Mucosa of gallbladder (tissue), 1 donor: ENCODE measurements at places on chromosomes 7 and 10.
A peak's percentile ranks its signal among the peaks of the same experiment; 100 is the strongest.

GRCh38 chr10:112383325-112383724 is 9.4 kb downstream of the ACSL5 start:
- no peak for DNase-seq

GRCh38 chr10:11631890-11632587 is 20.6 kb upstream of the USP6NL start:
- no peak for DNase-seq

GRCh38 chr7:157177983-157178381 is 39.3 kb downstream of the UBE3C start:
- no peak for DNase-seq

DNA sequence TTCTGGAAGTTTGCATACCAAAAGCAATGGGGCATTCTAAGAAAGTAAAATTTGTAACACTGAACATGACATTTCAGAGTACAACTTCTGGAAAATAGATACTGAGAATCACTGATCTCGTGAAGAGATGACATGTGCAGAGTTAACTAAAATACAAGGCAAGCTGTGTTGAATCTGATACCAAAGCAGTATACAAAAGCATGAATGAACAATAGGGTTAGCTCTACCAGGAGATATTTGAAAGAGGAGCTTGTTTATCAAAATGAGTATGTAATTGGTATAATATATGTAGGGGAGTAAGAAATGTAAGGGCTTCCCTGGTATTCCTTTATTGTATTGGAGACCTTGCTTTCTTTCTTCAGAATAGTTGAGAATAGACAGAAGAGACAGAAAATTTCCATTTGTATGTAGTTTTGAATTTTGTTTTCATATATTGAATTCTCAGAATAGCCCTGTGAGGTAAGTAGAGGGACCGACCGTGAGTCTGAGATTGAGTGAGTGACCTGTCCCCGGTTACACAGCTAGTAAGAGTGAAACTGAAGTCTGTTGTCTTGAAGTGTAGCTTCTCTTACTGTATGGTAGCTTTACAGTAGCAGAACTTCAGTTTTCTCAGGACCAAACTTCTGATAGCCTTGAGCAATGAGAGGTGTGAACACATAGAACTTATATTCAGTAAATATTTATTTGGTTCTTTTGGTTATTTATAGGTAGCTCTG is 5.0 kb downstream of the HBP1 start:
- no peak for DNase-seq

GRCh38 chr7:3835109-3835508 is 534.1 kb downstream of the SDK1 start:
- no peak for DNase-seq

- no peak for DNase-seq
These were observed 101.1 kb downstream of the PTPRE start for GRCh38 chr10:128007971-128008370.

- DNase-seq, result no peak
These were observed 321.8 kb downstream of the GFRA1 start for GRCh38 chr10:115951242-115951641.

DNA sequence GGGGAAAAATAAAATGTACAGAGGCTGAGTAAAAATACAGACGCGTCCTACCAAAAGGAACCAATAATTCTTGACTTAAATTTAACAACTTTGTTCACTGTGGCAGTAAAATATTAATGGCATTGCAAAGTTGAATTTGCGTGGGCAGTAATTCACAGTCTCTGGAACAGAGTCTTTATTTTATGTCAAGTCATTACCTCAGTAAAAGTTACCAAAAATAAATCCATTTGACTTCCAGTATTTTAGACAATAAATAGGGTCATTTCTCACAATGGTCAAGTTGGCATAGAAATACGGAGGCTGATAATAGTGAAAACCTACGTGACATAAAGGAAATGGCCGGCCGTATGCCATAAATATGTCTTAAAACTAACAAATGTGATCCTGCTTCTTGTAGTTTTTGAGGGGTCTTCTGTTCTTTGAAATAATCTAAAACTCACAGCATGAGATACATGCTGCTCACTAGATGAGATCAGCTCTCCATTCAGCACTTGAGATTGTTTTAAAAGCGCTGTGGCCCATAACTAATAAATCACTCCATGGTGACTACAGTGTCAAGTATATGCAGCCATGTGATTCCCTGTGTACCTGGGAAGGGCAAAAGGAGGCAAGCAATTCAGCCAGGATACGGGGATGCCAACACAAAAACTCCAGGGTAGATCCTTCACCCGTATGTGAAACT is 75.3 kb downstream of the DOCK4 start:
- no peak for DNase-seq

- no peak for DNase-seq
These were observed 93.0 kb upstream of the STRIP2 start for GRCh38 chr7:129341212-129341611.

DNA sequence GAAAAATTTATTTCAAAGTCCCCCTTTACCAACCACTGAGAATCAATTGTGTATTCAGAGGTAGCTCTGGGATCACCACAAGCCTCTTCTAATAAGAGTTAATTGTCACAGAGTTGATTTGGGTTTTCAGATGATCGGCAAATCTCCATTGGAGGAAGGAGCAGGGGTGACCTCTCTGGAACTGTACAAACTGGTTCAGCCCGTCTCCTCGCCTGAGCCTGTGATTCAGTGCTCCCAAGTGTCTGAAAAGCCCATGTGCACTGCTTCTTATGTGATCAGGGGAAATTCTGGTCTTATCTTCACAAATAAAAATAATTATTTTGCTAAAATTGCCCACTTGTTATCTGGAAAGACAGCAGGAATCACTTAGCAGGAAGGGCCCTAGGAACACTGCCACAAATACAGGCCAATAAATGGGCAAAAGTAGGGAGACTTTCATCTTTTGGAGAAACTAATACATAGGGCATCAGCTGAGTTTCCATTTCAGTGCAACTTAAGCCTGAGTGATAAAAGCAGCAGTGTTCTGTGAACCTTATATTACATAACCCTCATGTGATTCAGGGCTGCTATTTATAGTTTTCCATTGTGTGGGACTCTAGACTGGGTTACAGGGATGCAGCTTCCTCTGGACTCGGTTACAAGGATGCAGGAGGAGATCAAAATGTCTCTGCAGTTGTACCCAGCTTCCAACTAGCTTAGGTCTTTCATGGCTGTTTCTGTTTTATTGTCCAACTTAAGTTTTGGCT is 32.3 kb downstream of the CDK1 start:
- no peak for DNase-seq

DNA sequence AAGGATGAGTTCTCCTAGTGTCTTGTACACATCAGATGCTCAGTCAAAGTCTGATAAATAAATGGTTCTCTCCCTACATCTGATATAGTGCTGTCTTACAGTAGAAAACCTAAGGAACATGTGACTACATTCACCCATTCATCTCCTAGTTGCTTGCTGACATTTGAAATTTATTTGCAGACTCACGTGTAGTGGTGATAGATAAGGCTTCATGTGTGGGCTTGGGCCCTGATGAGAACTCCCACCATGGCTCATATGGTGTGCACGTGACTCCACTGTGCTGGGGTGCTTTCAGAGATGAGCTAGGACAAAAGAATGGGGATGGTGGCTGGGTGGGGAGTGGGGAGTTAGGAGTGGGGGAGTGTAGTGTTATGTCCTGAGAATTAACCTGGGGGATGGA is 287.3 kb downstream of the RPS24 start:
- DNase-seq, result no peak

DNA sequence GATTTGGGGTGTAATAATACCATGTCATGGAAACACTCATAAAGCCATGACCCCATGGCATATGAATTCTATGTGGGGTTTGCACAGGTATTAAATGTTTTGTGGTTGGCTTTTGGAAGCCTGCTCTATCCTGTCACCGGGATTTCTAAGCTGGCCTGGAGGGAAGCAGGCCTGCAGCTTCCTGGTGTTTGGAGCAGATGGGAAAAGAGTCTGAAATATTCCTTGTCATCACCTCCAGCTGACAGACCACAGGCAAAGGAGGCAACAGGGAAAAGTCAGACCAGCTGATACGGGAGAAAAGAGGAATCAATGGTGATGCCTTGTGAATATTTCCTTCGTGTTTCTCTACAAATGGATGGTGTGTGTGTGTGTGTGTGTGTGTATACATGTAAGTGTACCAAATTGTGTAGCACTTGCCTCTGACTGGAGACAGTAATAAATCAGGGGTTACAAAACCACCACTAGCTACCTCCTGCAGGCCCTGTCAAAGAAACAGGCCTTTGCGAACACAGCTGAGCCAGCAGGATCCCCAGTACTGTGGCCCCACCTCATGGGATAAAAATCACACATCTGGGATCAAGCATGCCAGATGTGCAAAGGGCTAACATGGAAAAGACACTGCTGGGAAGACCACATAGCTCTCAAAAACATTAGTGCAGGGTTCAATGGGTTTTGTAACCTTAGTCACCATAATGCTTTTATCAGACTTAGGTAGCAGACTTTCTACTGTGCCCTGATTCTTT is 120.8 kb upstream of the HPS1 start:
- DNase-seq, result no peak

DNA sequence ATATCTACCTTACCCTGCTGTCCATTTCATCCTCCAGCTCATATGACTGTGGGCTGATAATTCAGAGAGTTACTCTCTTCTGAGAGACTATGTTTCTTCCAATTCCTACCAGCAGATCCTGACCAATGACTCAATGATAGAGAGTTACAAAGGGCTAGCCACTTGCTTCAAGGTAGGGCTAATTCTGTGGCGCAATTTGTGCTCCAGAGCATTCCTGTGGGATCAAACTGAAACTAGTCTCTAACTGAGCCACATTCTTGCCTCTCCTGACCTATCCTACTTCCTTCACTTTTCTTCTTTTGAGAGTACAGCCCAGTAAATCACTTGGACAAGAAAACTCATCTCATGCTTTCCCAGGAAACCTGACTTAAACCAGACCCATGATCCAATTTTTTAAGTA is 17.9 kb upstream of the ASZ1 start:
- DNase-seq, result no peak

- DNase-seq, result no peak
These were observed 202.2 kb downstream of the SNX10 start for GRCh38 chr7:26493737-26494428.

GRCh38 chr7:55534262-55534915 is 37.9 kb downstream of the VOPP1 start:
- peak; percentile 36 for DNase-seq

DNA sequence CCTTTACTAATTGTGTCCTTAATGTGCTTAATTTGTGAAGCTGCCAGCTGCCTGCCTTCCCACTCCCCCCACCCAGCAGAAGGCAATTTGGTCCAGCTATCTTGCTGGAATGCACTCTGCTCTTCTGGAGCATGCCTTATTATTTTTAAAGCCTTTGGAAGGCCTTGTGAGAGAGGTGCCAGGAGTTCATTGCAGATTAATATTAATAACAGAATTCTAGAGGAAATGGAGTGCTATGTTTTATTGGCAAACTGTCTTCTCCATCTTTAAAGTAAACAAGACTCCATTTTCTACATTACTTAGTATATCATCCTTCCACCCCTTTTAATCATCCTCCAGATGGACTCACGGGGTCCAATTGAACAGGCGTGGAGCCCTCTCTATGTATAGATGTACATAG is 50.8 kb upstream of the ZNF32 start:
- DNase-seq, result no peak

- DNase-seq, result no peak
These were observed 60.6 kb upstream of the MSRB2 start for GRCh38 chr10:23034790-23035189.

- DNase-seq, result no peak
These were observed 216.9 kb downstream of the C7orf25 start for GRCh38 chr7:42694894-42695507.

GRCh38 chr7:2190531-2190930 is 42.2 kb downstream of the MAD1L1 start:
- no peak for DNase-seq

DNA sequence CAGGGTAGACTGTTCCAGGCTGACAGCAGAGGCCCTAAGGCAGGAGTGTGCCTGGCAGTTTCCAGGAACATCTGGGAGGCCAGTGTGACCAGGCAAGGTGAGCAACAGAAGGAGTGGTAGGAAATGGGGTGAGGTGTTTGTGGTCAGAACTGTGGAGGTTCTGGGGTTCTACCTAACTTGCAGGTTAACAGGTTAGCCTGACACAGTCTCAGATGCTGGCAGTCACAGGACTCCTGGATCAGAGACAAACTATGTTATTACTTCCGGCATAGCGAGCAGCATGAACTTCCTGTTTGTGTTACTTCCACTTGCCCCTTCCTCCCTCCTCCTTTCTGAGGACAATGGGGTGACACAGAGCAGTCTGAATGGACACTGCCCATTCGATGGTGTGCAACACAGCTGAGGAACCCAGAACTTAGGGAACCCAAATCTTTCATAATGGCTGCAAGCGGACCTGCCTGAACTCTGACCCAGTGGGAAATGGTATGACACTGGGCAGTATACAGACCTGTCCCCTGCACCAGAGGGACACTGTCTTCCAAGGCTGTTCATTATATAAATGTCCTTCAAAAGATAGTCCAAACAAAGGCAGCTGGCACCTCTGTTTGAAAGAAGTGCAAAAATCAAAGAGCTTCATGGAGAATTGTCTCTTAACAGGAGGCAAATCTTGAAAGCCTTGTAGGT is 3.9 kb upstream of the SAR1A start:
- peak; percentile 26 for DNase-seq

GRCh38 chr7:107138696-107139420 is 29.9 kb upstream of the HBP1 start:
- no peak for DNase-seq

DNA sequence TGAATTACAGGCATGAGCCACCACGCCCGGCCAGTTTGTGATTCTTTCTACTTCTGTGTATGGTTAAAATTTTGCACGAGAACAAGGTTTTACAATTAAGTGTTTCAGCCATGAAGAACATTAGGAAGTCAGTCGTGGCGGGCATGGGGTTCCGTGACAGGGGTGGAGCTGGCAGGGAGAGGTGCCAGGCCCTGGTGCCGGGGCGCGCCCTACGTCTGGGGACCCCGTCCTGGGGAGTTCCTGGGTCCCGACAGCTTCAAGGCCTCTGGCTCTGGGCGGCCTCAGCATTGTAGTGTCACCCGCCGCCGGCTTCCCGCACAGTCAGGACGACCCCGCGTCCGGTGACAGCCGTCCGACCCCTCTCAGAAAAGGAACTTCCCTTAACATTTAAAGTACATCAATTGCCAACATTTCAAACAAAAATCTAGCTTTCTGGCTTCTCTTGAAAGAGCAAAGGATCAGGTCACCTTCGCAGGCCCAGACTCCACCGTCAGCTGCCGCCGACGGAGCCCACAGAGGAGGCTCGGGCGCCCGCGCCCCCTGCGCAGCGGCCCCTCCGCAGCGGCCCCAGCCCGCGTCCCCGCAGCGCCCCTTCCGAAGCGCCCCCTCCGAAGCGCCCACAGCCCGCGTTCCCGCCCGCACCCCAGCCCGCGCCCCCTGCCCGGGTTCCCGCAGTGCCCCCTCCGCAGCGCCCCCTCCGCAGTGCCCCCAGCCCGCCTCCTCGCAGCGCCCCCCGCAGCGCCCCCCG is 23.2 kb upstream of the MKI67 start:
- DNase-seq, result no peak

DNA sequence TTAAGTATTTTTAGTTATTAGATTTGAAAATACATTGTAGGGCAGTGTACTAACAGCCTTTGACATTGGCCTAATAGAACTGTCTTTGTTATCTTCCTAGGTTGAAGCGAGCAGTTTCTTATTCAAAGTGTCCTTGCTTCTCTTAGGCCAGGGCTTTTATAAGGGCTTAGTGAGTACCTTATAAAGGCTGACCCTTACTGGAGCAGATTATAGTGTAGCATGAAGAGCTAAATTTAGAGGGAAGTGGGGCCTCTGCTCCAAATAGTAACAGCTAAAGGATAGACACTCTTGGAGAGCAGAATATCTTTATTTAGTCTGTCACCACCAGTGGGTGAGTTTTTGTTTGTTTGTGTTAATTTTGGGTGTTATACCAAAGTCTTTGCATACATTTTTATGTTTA is 15.9 kb downstream of the BZW2 start:
- no peak for DNase-seq

GRCh38 chr7:16627236-16627635 is 18.3 kb downstream of the ANKMY2 start:
- DNase-seq, result no peak
